ENCODE measurements at places on chromosomes 2 and 18.

GRCh38 chr18:10330428-10330827 is 124.0 kb upstream of the APCDD1 start:
- DNase-seq, result no peak

GRCh38 chr18:63298400-63299365 is 20.9 kb downstream of the BCL2 start:
- no peak for DNase-seq

GRCh38 chr2:197657562-197657961 is 17.8 kb downstream of the RFTN2 start:
- no peak for DNase-seq

DNA sequence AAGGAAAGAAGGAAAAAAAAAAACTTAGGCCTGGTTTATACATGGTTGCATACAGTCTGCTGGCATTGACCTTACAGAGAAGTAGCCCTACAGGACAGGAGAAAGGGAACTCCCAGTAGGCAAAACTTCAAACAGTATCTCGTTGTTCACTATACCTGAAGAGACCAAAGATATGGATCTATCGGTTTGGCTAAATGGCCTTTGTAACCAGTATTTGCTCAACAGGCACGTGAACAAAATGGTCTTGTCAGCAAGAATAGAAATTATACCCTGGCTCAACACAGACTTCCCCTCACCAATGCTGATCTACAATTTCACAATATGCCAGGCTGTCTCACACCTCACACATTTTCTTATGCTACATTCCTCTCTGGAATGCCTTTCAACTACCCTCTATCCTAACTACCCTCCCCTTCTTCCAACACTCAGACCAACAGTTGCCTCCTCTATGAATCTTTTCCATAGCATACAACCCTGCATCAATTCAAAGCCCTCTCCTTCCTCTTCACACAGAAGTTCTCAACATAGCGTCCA is 13.7 kb downstream of the HYCC2 start:
- DNase-seq, result no peak

DNA sequence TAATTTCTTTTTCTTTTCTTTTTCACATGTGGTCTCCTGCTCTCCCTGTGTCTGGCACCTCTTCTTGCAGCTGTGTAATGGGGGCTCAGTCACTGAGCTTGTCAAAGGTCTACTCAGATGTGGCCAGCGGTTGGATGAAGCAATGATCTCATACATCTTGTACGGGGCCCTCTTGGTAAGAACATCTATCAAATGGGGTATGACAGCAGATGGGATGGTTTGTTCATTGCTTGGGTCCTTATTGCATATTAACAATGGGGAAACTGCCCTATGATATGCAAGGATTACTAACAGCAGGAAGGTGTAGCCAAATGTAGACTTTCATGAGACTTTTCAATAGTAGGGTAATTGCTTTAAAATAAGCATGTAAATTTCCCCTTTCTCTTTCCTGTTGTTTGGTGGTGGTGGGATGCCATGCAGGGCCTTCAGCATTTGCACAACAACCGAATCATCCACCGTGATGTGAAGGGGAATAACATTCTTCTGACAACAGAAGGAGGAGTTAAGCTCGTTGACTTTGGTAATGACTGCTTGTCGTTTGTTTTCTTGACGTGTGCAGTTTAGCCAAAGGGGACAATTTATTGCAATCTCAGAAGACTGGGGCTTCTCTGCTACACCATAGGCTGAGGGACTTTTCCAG is 36.5 kb downstream of the MYO3B start:
- no peak for DNase-seq

DNA sequence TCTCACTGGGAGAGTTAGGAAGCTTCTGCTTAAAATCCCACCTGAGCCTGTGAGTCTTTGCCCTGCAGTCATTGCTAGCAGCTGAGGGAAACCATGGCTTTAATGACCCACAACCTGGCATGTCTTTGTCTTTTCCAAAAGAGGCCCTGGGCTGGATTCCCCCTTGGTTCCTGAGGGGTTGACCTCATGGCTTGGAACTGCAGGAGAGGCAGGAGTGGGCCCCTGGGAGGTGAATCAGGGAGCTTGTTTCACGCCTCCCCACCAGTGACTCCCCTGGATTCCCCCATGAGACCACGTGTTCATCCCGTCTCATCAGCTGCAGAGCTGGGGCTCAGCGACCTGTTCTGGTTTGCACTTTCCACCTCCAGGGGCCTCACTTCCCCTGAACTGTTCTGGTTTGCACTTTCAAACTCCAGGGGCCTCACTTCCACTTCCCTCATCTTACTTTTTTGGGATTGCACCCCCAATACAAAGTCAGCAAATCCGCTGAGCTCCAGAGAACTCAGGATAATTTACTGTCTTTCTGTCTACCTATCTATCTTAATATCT is 58.5 kb upstream of the TMEM18 start:
- no peak for DNase-seq

DNA sequence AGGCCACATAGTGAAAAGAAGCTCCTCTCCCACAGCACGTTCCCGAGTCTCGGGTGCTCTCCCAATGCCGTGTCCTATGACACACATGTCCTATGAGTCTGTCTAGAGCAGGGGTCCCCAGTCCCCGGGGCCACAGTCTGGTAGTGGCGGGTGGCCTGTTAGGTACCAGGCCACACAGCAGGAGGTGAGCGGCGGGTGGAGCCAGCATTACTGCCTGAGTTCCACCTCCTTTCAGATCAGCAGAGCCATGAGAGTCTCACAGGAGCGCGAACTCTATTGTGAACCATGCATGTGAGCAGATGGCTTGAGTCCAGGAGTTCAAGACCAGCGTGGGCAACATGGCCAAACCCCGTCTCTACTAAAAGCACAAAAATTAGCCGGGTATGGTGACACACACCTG is 112.6 kb downstream of the ZBTB7C start:
- no peak for DNase-seq

- DNase-seq, result no peak
Observed at GRCh38 chr18:45635893-45636509, 20.7 kb downstream of the SLC14A2 start.

- DNase-seq, result no peak
Observed at GRCh38 chr2:239926587-239927232, 98.4 kb downstream of the NDUFA10 start.

- no peak for DNase-seq
Observed at GRCh38 chr2:205827809-205828365, 145.6 kb downstream of the NRP2 start.

- peak; percentile 78 for DNase-seq
Observed at GRCh38 chr2:20317197-20317596, 33.4 kb downstream of the PUM2 start.

- DNase-seq, result no peak
Observed at GRCh38 chr18:68713796-68714195, 1.1 kb downstream of the TMX3 start.

DNA sequence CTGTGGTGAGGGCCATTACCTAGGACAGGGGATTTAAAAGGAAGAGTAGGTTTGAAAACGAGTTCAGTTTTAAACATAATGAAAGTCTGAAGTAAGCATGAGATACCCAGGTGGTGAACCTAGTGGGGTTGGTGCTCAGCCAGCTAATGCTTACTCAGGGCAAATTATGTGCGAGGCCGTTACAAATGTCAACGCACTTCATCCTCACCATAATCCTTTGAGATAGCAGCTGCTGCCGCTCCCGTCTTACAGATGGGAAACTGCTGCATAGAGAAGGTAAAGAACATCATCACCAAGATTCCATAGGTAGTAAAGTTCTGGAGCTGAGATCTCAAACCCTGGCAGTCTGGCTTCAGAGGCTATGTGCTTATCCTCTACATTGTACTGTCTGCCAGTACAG is 209.0 kb downstream of the DYM start:
- DNase-seq, result no peak

DNA sequence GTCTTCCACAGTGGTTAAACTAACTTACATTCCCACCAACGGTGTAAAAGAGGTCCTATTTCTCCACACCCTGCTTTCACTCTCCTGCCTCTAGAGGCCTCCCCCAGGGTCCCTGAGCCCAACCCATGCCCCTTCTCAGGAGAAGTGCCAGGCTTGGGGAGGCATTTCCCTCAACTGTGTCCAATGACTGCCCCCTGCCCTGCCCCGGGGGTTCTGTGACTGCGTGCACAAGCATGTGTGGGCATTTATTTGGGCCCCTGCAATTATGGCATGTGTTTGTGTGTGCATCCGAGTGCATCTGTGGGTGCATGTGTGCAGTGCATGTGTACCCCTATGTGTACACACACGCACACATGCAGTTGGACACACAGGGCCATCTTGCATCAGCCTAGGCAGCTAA is 57.3 kb downstream of the INHBB start:
- no peak for DNase-seq

- DNase-seq, result no peak
Observed at GRCh38 chr2:136986605-136987221, 221.4 kb downstream of the THSD7B start.

GRCh38 chr2:37868866-37869265 is 56.2 kb upstream of the RMDN2 start:
- DNase-seq, result no peak

- no peak for DNase-seq
Observed at GRCh38 chr2:198478361-198478760, 674.0 kb downstream of the PLCL1 start.

DNA sequence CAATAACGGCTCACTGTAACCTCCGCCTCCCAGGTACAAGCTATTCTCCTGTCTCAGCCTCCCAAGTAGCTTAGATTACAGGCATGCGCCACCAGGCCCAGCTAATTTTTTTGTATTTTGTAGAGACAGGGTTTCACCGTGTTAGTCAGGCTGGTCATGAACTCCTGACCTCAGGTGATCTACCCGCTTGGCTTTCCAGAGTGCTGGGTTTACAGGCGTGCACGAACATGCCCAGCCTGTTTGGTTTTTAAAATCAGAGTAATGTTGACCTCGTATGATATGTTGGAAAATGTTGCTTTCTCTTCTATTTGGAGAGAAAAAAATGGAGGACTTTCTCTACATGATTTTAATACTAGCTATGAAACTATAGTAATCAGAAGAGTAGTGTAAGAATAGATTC is 386.2 kb downstream of the PTH2R start:
- no peak for DNase-seq

DNA sequence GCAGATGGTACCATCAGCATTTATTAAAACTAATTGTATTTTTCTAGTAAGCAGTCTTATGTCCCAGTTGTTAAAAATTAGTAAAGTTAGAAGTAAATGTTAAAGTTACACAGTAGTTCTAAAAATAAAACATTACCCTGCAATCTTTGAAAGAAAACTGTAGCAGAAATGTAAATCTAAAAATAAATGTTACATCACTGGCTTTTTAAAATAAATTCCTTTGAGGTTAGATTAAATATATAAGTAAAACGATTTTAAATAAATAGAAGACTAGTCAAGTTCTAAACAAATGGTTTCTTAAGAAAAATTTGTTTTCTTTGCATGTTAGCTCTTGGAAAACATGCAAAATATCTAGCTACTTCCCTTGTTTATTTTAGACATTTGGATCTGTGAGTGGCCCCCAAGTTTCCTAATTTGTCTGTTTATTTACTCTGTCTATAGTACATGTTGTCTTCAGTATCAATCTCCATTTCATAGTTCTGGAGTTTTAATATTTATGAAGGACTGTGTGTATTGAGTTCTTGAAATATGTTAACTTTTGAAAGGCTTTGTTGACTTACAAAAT is 58.2 kb downstream of the GLS start:
- no peak for DNase-seq

GRCh38 chr2:121137571-121137970 is 147.4 kb downstream of the TFCP2L1 start:
- peak; percentile 12 for DNase-seq

GRCh38 chr2:178796079-178796677 is 11.0 kb downstream of the TTN start:
- peak; percentile 40 for DNase-seq

- peak; percentile 35 for DNase-seq
Observed at GRCh38 chr2:113124181-113124961, 3.0 kb upstream of the IL1RN start.

DNA sequence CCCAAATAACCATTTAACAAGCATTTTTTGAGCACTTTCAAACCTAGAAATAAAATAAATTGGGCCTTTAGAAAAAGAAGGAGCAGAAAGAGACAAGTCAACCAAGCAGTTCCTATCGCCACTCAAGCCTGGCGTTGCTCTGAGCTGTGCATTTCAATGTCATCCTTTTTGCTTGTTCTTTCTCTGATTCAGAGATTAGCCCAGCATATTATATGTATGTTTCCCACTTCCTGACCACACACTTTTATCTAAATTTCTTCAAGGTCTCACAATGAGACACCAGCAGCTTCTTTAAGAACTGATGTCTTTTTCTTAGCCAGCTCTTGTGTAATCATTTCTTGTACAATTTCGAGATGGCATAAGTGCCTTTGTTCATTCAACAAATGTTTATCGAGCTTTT is 344.5 kb upstream of the ID2 start:
- DNase-seq, result peak; percentile 49

DNA sequence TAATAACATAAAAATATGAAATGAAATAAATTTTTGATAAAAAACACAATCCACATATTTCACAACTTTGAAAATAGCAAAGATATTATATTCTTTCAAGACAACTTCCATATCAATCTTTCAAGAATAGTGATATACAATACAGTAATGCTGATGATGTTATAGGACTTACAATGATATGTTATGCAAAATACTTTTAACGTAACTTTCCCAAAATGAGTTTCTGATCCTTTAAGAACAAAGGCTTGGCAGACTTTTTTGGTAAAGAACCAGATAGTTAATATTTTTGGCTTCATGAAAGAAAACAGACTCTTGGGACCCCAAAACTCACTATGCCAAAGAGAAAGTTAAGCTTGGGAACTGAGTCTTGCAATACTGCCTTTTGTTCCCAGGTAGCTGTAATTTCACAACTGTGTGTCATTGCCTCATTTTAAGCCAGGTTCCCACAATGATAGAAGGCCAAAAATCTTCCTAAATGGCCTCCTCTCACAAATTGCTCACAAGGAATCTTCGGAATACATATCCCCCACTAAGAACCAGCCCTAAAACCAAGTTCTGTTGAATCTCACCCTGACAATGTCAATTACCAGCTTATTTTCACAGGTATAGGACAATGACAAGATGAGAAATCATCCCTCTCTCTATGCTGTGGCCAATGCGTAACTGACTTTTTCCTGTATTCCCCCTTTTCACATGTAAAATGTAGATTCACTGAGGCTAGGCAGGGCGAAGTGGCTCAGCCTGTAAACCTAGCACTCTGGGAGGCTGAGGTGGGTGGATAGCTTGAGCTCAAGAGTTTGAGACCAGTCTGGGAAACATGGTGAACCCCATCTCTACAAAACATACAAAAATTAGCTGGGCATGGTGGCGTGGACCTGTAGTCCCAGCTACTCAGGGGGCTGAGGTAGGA is 54.8 kb upstream of the STRN start:
- no peak for DNase-seq

- no peak for DNase-seq
Observed at GRCh38 chr2:129004485-129004884, 685.8 kb upstream of the HS6ST1 start.

- DNase-seq, result no peak
Observed at GRCh38 chr2:233435436-233436190, 81.3 kb downstream of the DGKD start.

GRCh38 chr2:220002251-220002650 is 374.8 kb downstream of the SLC4A3 start:
- DNase-seq, result no peak

GRCh38 chr2:214377286-214377624 is 33.6 kb upstream of the VWC2L start:
- DNase-seq, result no peak

- no peak for DNase-seq
Observed at GRCh38 chr18:4241090-4241617, 214.0 kb downstream of the DLGAP1 start.

- no peak for DNase-seq
Observed at GRCh38 chr2:98748292-98749065, 17.5 kb upstream of the MGAT4A start.

GRCh38 chr2:37610638-37611289 is 60.7 kb downstream of the CDC42EP3 start:
- no peak for DNase-seq
